T-cell (primary cell): ENCODE measurements at places on chromosomes 1 and 21.

- no peak for DNase-seq
Observed at GRCh38 chr21:27035791-27036190, 68.9 kb upstream of the ADAMTS5 start.

- no peak for DNase-seq
Observed at GRCh38 chr1:174266476-174266875, 107.2 kb downstream of the RABGAP1L start.

- DNase-seq = no peak
Observed at GRCh38 chr1:36438715-36439114, 11.5 kb downstream of the OSCP1 start.

DNA sequence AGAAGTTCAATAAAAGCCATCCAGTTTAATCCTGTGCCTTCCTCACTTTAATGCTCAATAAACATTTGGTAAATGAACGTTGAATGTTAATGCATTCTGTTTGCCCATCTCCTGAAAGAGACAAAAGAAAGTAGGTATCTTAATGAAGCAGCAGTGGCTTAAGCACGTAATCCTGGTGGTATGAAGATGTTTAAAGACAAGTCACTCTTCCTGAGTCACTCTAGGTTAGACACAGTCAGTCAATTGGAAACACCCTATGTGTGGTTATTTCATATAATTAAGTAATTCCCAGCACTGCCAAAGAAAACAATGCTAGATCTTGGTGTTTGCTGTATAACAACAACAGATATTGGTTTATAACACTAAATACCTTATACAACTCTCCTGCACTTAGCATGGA is 334.0 kb upstream of the FMN2 start:
- no peak for DNase-seq

- DNase-seq = no peak
Observed at GRCh38 chr1:118783095-118783758, 204.9 kb downstream of the TBX15 start.

DNA sequence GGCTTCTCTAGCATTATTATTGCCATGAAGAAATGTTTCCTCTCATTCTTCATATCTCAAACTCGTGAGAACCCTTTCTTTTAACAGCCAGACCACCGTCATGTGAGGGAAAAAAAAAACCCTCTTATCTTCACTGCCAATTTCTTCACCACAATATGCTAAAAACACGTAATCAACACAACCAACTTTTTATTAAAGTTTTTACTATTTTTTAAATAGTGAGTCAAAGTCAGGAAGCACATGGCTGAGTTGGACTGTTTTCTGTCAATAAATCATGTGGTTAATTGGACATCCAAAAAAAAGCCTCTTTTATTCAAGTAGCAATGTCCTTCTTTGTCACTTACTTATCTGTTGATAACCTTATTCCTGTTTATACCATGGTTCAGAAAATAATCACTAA is 55.9 kb upstream of the SAMD13 start:
- no peak for DNase-seq

DNA sequence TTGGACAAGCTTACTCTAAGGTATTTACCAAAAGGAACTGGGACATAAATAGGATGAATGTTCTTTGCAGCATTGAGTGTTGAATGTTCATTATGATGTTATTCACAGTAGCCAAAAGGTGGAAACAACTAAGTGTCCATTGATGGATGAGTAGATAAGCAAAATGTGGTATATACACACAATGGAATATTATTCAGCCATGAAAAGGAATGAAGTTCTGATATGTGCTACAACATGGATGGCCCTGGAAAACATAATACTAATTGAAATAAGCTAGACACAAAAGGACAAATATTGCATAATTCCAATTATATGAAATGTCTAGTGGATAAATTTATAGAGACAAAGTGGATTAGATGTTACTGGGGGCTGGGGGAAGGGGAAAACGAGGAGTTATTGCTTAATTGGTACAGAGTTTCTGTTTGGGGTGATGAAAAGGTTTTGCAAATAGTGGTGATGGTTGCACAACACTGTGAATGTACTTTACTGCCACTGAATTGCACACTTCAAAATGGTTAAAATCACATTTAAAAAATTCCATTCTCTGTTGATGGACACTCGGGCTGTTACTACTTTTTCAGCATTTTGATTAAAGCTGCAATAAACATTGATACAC is 2.9 kb downstream of the MTARC1 start:
- no peak for DNase-seq

DNA sequence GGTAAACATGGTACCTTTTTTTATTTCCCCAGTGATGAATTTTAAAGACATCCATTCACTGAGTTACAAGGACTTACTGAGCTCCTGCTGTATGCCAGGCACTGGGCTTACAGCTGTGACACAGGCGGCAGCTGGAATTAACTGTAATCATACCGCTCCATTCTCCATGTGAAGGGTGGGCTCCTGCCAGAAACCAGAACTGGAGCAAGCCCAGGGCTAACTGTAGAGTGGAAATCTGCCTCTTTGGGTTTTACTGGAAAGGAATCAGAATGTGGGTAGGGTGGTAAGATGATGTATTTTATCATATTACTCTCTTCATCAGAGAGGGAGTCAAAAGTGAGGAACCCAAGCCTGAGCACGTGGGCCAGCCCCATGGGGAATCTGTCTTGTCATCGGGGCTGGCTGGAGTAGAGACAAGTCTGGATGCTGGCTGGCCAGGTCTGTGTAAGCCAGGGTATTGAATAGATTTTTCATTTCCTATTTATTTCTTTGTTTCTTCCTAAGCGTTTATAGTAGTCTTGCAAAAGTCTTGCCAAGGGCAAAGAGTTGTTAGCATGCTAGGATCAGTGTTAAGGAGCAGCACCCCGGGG is 21.5 kb downstream of the FGGY start:
- no peak for DNase-seq

GRCh38 chr1:10583641-10584040 is 108.9 kb downstream of the PEX14 start:
- DNase-seq = no peak

DNA sequence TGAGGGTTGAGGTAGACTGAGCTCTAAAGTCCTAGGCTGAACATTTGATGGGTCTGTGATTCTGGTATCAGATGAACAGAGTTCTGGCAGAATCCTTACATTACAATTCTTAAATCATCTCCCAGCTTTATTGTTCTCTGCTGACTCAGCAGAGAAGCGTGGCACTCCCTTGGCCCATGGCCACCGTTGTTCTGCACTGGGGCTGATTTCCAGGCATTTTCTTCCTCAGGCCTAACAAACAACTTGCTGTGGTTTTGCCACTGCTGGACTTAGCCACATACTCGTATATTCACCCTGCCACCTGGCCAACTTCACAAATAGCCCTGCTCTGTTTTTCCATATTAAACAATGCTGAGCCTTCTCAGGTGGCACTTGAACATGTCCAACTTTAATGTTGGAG is 223.2 kb downstream of the TNR start:
- DNase-seq = no peak

DNA sequence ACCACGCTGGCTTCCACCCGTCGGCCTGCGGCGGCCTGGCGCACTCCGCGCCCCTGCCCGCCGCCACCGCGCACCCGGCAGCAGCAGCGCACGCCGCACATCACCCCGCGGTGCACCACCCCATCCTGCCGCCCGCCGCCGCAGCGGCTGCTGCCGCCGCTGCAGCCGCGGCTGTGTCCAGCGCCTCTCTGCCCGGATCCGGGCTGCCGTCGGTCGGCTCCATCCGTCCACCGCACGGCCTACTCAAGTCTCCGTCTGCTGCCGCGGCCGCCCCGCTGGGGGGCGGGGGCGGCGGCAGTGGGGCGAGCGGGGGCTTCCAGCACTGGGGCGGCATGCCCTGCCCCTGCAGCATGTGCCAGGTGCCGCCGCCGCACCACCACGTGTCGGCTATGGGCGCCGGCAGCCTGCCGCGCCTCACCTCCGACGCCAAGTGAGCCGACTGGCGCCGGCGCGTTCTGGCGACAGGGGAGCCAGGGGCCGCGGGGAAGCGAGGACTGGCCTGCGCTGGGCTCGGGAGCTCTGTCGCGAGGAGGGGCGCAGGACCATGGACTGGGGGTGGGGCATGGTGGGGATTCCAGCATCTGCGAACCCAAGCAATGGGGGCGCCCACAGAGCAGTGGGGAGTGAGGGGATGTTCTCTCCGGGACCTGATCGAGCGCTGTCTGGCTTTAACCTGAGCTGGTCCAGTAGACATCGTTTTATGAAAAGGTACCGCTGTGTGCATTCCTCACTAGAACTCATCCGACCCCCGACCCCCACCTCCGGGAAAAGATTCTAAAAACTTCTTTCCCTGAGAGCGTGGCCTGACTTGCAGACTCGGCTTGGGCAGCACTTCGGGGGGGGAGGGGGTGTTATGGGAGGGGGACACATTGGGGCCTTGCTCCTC is 1.9 kb downstream of the OLIG2 start:
- DNase-seq = no peak

DNA sequence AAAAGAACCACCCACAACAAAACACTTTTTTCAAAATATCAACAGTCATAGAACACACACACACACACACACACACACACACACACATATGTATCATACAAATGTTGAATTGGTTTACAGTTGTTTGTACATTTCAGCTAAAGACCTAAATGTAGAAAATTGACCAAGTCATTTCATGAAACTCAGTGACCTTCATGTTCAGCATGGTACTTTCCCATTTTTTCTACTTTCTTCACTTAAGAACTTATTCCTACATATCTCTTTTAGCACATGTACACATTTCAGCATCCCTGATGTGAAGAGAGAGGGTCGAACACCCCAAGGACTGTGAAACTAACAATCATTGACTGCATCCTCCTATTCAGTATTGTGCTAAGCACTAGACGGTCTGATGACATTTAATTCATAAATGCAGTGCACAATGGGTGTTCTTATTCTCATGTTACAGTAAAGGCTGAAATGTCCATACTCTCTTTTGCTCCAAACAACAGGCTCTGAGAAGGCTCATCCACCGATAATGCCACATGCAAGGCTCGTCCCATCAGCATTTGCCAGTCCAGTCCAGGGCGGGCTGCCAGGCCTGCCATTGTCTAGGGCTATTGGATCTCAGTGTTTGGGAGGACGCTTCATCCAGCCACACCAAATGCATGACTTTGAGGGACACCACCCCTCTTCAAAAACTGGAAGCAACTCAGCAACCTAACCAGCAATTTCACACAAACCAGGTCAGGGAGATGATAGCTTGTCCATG is 150.1 kb upstream of the RUNX1 start:
- DNase-seq = no peak

GRCh38 chr1:227576189-227576588 is 12.8 kb downstream of the ZNF678 start:
- no peak for DNase-seq

GRCh38 chr1:152983743-152984142 is at the start of gene SPRR1A:
SPRR1A (plus strand) TSS chr1:152984081; CDS start chr1:152985231, 1,150 bp downstream.
- DNase-seq = no peak

DNA sequence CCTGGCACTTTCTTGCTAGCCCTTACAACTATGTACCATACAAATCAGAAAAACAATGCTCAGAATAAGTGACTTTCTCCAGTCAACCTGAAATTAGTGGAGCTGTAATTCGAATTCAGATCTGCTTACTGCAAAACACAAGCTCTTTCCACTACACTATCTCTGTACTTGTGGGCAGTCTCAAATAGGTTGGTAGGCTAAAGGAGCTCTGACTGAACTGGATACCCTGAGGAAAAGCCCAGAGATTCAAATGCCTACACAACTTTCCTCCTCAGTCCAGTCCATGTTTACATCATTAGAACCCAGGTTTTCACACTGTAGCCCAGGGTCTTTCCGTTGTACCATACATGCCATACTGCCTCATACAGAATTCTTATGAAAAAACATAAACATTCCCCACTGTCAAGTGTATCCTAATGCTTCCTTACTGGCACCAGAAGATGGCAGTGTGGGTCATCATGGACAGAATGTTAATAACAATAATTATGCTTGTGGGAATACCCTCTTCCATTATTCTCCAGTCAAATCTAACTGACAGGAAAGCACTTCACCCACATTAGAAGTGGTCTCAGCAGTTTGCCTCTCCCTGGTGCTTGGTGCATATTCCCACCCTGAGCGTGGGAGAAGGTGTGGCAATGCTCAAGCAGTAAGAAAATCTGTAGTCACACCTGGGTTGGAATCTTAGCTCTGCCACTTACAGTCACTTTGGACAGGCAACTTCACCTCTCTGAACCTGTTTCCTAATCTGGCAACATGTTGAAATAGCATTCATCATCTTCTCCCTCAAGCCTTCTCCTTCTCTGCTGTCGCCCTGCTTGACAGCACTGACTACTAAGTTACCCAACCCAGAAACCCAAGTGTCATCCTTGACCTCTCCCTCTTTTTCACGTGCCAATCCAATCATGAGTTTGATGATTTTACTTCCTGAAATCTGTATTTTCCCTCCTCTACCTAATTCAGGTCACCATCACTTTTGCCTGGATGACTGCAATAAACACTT is 14.4 kb upstream of the ZFYVE9 start:
- DNase-seq = no peak

GRCh38 chr1:233020426-233020825 is 70.0 kb downstream of the NTPCR start:
- DNase-seq = no peak

DNA sequence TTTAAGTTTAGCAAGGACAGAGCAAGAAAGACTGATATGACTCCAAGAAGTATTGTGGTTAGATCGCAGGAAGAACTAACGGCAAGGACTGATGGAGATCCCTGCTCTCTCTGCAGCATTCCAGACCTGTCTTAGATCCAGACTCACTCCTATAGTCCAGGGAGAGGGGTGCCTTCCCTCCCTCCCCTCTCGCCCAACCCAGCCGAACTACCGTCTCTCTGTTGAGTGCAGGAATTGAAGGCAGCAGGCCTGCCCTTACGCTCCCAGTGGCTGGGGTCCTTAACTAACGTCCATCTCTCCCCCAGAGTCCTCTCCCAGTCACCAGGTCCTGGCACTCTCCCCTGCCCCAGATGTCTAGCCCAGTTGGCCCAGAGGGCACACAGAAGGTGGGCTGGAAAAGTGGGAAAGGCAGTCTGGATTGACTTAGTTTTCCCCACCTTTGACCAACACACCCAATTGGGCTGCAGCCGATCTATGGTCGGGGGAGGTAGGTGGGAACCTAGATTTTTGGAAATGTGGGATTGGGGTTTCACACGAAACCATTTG is 1.1 kb downstream of the CRABP2 start:
- DNase-seq = no peak

DNA sequence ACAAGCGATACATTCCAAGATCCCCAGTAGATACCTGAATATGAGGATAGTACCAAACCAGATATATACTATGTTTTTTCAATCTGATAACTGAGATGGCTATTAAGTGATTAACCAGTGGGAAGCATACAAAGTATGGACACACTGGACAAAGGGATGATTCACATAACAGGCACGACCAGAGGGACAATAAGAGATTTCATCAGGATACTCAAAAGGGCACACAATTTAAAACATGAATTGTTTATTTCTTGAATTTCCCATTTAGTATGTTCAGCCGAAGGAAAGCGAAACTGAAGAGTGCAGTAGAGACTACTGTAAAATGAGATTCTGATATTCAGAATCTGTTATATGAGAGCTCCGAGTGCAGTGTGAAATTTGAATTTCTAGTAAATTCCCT is 10.6 kb downstream of the ZZZ3 start:
- no peak for DNase-seq

GRCh38 chr1:204548265-204548664 is 32.1 kb downstream of the MDM4 start:
- no peak for DNase-seq

GRCh38 chr1:18637511-18637960 is 6.9 kb downstream of the PAX7 start:
- no peak for DNase-seq

GRCh38 chr1:1053022-1053421 is 21.1 kb downstream of the RNF223 start:
- DNase-seq = no peak
